Stimulated activated CD8-positive, alpha-beta memory T cell treated with anti-CD3 and anti-CD28 coated beads, Interleukin-4, amount 100 ng/mL, for 1 hour (primary cell): ENCODE measurements at places on chromosomes 4 and X.

- DNase-seq = no peak
Measured at GRCh38 chr4:176387571-176387970, 67.8 kb downstream of the SPCS3 start.

- DNase-seq = no peak
Measured at GRCh38 chrX:67100031-67100884, 443.6 kb upstream of the AR start.

- no peak for DNase-seq
Measured at GRCh38 chr4:16056681-16057385, 27.0 kb downstream of the PROM1 start.

GRCh38 chrX:107849747-107850421, 24.2 kb downstream of the MID2 start:
- DNase-seq = no peak

DNA sequence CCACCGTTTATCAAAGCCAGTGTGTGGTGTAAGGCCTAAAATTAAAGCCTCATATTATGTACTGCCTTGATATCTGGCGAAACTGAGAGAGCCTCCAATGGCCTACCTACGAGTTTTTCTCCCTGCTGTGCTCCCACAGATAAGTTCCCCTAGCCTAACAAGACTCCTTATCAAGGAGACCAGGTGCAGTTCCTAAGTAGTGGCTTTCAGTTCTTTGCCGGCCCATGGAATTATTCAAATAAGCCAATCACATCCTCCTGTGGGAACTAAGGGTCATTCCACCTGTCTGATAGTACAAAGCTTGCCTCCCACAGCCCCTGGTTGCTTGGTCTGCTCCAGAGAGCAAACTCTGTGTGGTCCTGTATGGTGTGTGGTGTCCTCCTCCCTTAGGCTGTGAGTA, 99.8 kb upstream of the TEX13C start:
- no peak for DNase-seq

DNA sequence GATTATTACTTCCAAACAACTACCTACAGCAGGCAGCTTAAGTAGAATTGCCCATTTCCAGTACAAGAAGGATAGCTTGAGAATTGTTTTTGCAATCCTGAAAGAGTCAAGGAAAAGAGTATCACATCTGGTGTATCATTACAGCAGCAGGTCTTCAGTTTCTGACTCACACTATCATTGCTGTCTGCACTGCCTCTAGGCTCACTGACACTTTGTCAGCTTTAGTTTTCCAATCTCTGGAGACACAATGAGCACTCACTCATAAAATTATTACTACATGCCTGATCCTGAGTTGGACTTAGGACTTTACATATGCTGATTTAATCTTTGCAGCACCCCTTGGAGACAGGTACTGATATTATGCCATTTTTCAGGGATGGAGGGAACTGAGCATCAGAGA, 244.6 kb upstream of the BOD1L1 start:
- DNase-seq = no peak

DNA sequence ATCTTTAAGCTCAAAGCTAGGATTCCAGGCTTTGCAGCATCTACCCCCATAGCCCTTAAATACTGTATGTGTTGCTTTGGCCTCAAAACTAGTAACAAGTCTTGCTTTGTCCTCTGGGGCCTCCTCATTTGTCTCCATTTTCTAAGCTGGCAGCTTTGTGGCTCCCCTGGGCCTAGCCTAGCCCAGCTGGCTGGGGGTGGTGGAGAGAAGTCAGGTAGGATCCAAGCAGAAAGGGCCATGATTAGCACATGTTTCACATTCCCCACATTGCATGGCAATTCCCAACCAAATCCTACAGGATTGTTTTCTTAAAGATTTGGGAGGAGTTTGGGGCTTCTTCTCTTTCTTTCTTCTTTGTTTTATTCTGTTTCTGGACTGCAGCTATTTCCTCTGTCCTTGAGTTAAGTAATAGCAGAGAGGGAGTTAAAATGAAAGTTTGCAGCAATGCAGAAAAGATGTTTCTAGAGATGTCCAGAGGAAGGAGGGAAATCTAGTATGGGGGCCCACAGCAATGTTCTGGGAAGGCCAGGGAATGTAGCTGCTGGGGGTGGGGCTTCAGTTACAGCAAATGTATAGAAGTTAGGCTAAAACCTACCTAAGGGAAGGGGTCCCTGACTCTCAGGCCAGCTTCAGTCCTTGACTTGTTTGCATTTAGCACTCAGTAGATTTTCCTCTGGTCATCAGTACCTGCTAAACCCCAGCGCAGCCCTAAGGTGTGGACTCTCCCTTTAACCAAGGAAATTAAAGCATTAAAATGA, 92.1 kb downstream of the SHROOM4 start:
- no peak for DNase-seq

DNA sequence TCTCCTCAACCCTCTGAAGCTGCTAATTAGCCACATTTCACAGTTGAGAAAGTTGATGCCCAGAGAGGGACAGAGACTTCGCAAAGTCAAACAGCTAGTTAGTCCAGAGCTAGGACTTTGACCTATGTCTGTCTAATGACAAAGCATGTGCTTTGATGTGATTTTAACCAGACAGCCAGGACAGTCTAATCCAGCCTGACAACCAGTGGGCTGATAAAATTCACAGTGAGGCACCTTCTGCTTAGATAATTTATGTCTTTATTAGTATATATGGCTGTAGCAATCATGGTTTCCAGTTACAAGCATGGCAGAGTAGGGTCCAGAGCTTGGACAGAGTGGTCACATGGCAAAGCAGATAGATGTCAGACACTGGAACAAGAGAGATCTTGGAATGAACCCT, 133.6 kb upstream of the C1QTNF7 start:
- no peak for DNase-seq

DNA sequence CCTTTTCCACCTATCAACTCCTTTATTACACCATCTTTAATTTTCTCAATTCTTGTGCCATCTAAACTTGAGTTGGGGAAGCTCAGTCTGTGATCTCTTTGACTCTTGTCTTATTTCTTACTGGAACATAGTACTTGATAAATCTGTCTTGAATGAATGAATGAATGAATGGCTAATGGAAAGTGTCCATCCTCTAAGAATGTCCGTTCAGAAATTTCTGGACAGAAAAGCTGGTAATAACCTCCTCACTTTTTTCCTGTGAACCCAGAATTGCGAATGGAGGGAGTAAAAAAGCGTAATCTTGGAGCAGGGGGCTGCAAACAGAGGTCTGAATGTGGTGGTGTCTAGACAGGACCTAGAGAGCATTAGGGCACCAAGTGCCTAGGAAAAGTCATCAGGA, 9.4 kb upstream of the CLTRN start:
- DNase-seq = no peak

DNA sequence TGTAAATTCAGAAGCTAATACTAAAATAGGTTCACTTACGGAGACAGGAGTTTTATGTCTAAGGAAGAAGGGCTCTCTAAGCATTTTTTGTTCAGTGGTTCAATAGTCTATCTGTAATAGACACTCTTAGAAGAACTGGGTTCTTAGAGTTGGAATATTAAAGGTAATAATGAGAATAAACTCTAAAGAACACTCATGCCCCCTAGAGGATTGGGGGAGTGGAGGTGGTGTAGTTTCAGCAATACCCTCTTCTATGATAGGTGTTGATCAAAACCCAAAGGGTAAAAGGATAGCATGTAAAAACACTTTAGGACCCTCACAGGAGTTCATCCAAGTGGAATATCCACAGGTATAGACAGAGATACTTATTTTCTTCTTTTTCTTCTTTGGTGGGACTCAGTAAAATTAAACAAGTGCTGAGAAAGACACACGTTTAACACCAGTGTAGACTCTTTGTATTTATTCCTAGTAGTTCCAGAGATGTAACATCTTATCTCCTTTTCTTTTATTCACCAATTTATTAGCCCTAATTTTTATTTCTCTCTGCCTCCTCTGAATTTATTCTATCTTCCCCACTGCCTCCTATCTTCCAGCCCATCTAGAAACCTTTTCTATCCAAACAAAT, 25.7 kb upstream of the MND1 start:
- DNase-seq = no peak

GRCh38 chrX:22666441-22666840, 333.3 kb upstream of the DDX53 start:
- DNase-seq = no peak

GRCh38 chr4:62235911-62236310, 1035.8 kb downstream of the ADGRL3 start:
- DNase-seq = no peak

- no peak for DNase-seq
Measured at GRCh38 chr4:14117575-14118238, 490.2 kb upstream of the BOD1L1 start.

- no peak for DNase-seq
Measured at GRCh38 chrX:13090027-13090338, 45.6 kb upstream of the FAM9C start.

DNA sequence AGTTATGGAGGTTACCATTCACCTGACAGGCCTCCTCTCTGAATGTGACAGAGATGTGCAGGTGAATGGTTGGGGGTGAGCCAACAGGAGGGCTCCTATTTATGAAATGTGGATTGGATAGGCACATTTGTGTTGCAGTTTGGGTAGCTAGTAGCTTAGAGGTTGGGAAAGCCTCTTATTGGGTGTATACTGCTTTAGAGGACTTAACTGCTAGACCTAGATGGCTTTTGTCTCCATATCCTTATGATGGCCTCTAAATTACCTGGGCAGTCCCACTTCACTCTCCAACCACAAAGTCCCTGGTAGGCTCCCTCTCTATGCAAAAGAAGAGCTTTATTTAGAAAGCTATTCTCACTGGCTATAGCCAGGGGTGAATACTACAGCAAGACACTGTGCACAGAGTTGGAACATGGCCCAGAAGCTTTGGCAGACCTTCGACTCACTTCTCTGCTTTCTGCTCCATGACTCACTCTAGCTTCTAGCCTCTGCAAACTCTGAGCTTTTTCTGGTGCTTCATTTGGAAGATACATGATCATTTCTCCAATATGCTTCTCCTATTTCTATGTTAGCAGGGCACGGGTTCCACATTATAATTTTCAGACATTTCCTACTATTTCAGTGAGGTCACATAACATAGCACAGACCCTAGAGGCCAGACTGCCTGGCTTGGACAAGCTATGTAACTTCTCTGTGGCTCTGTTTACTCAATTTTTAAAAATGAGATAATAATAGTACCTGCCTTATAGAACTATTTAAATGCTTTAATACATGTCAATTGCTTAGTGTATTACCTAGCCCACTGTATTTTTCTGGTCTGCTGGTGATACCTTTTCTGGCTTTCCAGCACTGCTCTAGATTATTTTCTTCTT, 6.0 kb upstream of the VGLL1 start:
- DNase-seq = no peak

DNA sequence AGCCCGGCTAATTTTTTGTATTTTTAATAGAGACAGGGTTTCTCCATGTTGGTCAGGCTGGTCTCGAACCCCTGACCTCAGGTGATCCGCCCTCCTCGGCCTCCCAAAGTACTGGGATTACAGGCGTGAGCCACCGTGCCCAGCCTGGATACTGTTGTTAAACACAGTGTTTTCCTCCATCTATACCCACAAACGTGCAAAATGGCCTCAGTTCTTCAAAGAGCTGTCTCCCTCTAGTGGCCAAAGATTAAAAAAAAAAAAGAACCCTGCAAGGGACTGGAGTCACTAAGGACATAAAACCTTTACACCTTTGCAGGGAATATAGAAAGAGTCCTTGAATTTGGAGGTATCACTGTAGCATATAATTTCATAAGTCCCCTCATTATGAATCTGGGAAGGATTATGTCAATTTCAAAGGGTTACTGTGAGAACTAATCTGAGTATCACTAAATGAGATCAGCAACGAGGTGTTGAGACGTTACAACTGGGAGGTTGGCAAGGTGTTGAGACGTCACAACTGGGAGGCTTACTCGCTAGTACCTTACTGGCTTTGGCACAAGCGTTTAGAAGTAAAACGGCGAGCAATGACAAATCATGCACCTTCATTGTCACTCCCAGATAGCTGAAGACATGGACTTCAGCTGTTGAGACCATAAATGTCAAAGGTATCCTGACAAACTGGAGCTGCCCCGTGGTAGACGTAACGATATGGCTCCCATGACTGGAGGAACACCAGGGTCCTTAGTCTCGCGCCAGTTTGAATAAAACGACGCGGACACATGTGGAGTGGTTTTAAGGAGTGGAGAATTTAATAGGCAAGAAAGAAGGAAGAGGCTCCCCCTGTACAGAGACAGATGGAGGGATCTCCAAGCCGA, 33.4 kb upstream of the ENPP6 start:
- DNase-seq = no peak

- DNase-seq = no peak
Measured at GRCh38 chr4:9904976-9905587, 116.2 kb downstream of the SLC2A9 start.

GRCh38 chr4:154456240-154456639, 35.4 kb downstream of the DCHS2 start:
- no peak for DNase-seq
